ENCODE measurements at places on chromosomes 2 and 18.

GRCh38 chr2:123917241-123917640 lies 107.8 kb upstream of the CNTNAP5 start:
- H3K36me3 ChIP-seq: no peaks in the 10 kb centered on the region
- no peak for DNase-seq
- no peak overlapping the region for H3K27ac ChIP-seq
- H3K4me3 ChIP-seq: no peak overlapping the region

DNA sequence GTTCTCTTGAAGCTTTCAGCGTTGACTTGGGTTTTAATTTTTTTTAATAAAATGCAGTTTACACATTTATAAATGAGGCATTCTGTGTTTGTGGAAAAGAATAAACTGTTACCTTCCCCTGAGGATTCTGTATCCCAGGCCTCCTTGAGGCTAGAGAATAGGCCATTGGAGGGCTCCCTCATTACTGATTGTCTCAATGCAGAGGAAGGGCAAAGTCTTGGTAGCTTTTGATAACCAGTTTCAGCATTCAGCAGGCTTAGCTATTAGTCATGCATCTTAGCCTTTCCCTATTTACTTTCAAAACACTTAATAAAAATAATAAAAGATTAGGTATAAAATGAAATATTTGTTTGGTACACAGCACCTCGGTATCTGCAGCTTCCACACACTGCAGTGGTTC lies 58.1 kb upstream of the OTX1 start:
- peak; percentile 23 for DNase-seq
- no peaks in the 10 kb centered on the region for H3K27me3 ChIP-seq
- no peaks in the 10 kb centered on the region for H3K36me3 ChIP-seq
- no peaks in the 10 kb centered on the region for H3K4me1 ChIP-seq
- no peak overlapping the region for H3K4me3 ChIP-seq
- H3K27ac ChIP-seq: 0 out of 2 replicates have a peak overlapping the region, but pooled peaks have one; percentile 2

GRCh38 chr2:158943973-158944372 lies 24.5 kb upstream of the TANC1 start:
- H3K4me1 ChIP-seq: no peaks in the 10 kb centered on the region
- no peak overlapping the region for H3K27ac ChIP-seq
- no peak for DNase-seq
- H3K27me3 ChIP-seq: no peaks in the 10 kb centered on the region

GRCh38 chr2:225781991-225782390 lies 382.5 kb downstream of the NYAP2 start:
- H3K36me3 ChIP-seq: no peaks in the 10 kb centered on the region
- no peaks in the 10 kb centered on the region for H3K27me3 ChIP-seq
- H3K27ac ChIP-seq: no peak overlapping the region
- no peaks in the 10 kb centered on the region for H3K4me1 ChIP-seq

DNA sequence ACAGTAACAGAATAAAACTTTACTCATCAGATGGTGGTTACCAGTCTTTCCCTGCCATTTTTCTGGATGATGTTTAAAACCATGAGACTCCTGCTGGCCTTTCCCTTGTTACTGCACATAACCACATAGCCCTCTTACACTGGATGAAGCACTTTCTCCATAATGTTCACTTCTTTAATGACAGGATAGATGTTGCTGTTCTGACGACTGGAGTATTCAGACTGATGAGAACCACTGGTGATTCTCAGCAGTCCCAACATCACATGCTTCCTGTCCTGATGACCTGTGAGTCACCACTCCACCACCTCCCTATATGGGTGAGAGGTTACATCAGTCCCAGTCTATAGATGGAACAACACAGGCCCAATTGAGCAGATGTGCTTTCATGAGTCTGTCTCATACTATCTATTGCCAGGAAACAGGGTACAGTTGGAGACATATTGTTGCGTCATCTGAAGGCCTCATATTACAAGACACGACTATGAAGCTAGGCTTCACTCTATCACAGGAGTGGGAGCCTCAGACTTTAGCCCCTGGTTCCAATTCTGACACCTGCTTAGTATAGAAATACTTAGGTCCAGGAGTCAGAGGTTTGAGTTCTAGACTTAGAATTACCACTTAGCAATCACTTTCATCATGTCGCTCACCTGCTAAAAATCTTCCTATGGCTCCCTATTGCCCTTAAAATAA lies 145.7 kb upstream of the KLF7 start:
- H3K4me3 ChIP-seq: no peak overlapping the region
- H3K27ac ChIP-seq: no peak overlapping the region
- peaks cover 7% of the 10 kb centered on the region for H3K4me1 ChIP-seq
- H3K27me3 ChIP-seq: no peaks in the 10 kb centered on the region
- no peak for DNase-seq
- no peaks in the 10 kb centered on the region for H3K36me3 ChIP-seq

DNA sequence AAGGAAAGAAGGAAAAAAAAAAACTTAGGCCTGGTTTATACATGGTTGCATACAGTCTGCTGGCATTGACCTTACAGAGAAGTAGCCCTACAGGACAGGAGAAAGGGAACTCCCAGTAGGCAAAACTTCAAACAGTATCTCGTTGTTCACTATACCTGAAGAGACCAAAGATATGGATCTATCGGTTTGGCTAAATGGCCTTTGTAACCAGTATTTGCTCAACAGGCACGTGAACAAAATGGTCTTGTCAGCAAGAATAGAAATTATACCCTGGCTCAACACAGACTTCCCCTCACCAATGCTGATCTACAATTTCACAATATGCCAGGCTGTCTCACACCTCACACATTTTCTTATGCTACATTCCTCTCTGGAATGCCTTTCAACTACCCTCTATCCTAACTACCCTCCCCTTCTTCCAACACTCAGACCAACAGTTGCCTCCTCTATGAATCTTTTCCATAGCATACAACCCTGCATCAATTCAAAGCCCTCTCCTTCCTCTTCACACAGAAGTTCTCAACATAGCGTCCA lies 13.7 kb downstream of the HYCC2 start:
- H3K27me3 ChIP-seq: no peaks in the 10 kb centered on the region
- H3K4me3 ChIP-seq: no peak overlapping the region
- no peak for DNase-seq
- no peak overlapping the region for H3K27ac ChIP-seq

DNA sequence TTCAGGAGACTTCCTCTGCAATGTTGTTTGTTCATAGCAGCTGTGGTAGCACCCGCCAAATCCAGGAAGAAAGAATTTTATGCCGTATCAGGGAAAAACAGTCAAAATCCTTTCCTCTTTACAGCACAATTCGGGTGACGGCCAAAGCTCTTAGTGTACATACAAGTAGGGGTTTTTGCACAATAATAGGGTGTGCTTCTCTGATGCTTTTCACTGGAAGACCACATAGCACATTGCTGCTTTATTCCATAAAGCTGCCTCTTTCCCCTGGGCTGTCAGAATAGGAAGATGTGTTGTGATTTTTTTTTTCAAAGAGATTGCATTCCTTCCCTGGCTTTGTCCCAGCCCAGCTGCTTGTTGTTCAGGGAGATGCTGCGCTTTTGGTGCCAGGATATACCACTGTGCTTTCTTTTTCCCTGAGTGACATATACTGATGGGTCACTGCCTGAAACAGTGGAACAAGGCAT lies 27.2 kb upstream of the LANCL1 start:
- no peak overlapping the region for H3K4me3 ChIP-seq
- no peak overlapping the region for H3K27ac ChIP-seq
- H3K27me3 ChIP-seq: no peaks in the 10 kb centered on the region
- H3K36me3 ChIP-seq: no peaks in the 10 kb centered on the region

Measured in GM23338 (cell line).